ENCODE measurements at places on chromosomes 1 and 21.

GRCh38 chr1:60958001-60958400, 124.4 kb upstream of the NFIA start:
- peak; percentile 16 for DNase-seq

GRCh38 chr1:221468546-221468945, 273.3 kb downstream of the DUSP10 start:
- no peak for DNase-seq

GRCh38 chr1:17678011-17678410, 77.1 kb upstream of the ACTL8 start:
- DNase-seq, result no peak

DNA sequence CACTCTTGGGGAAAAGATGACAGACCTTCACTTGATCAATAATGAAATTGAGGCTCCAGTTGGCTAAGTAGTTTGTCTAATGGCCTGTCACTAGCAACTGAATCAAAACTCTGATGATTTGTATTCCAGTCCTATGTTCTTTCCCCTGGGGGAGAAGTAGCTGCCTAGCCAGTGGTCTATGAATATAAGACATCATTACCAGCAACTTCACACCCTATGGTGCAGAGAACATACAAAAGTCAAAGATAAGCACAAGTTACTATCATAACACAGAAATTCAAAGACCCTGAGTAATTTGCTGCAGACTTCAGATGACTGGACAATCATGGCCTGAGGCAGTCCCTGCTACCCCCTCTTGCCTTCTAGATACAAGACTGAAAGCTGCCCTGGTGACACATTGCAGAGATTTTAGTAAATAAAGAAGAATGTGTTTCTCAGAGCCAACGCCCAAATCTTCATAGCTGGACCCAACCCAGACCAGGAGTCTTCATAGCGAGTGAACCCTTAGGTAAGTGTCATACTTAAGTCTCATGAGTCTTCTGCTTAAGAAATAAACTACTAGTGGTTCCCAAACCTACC, 993 bp downstream of the PDZK1 start:
- no peak for DNase-seq

DNA sequence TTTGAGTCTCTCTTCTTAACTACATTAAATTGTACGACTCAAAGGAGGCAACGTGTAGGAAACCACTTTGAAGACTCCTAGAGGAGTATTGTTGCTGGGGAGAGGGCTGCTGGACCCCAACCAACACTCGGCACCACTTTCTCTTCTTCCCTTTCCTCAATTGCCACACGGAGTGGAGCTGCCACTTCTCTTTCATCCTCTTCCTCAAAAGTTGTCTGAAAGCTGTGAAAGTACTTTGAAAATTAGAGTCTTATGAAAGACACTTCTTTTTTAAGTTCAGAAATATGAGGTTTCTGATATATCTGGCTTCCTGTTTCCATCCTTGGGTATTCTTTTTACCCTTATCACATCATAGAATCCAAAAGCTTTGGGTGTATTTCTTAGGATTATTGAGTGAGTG, 59.5 kb downstream of the MRPS6 start:
- no peak for DNase-seq

DNA sequence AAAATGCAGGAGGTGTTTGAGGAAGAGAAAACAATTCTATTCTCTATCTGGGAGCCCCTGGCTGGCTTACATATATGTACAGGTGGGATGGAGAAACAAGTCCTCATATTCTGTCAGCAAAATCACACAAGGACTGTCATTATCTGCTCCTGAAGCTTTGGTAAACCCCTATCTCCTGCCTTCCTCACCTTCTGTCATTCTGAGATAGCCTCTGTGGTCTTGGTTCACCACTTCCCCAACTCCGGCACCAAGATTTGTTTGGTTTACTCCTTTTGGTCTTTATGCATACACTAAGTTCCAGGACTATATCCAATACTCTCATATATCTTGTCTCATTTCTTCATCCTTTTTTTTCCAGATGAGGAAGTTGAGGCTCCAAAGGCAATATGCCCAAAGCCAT, 551.1 kb downstream of the PLPP3 start:
- DNase-seq, result no peak

DNA sequence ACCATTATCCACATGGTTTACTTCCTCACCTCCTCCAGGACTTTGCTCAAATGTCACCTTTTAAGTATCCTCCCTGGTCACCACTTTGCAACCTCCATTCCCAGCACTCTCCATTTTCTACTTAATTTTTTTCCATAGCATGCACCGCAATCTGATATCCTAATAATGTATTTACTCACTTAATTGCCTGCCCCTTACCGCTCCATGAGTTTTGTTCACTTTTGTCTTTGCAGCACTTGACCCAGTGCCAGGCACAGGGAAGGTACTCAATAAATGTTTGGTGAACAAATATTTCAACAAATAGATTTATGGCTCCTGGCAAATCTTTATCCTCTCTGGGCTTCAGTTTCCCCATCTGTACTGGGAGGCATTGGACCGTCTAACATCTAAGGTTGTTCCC, 53.6 kb downstream of the UBE2T start:
- DNase-seq, result no peak

Measured in erythroblast (primary cell).